ENCODE measurements at places on chromosomes 4 and X. TPM values are rescaled to one million over a fixed set of nuclear protein-coding genes. Genes with fewer than 3 reads are reported as not detected.

GRCh38 chr4:52954560-52955170, 92.5 kb downstream of the RASL11B start:
- H3K4me3 ChIP-seq: no peak overlapping the region
- H3K36me3 ChIP-seq: no peaks in the 10 kb centered on the region
- H3K27me3 ChIP-seq: no peaks in the 10 kb centered on the region
- no peak overlapping the region for H3K27ac ChIP-seq

GRCh38 chrX:15274946-15275345, 5.1 kb upstream of the ASB9 start:
- no peak overlapping the region for H3K4me3 ChIP-seq
- no peak overlapping the region for H3K27ac ChIP-seq
- H3K36me3 ChIP-seq: no peaks in the 10 kb centered on the region
- H3K27me3 ChIP-seq: no peaks in the 10 kb centered on the region

- no peak overlapping the region for H3K27ac ChIP-seq
- H3K36me3 ChIP-seq: no peaks in the 10 kb centered on the region
- peaks cover 15% of the 10 kb centered on the region for H3K4me1 ChIP-seq
- DNase-seq: no peak
- no peaks in the 10 kb centered on the region for H3K27me3 ChIP-seq
- H3K4me3 ChIP-seq: no peak overlapping the region
These were observed 1.6 kb upstream of the ARHGAP10 start for GRCh38 chr4:147730333-147730732.

DNA sequence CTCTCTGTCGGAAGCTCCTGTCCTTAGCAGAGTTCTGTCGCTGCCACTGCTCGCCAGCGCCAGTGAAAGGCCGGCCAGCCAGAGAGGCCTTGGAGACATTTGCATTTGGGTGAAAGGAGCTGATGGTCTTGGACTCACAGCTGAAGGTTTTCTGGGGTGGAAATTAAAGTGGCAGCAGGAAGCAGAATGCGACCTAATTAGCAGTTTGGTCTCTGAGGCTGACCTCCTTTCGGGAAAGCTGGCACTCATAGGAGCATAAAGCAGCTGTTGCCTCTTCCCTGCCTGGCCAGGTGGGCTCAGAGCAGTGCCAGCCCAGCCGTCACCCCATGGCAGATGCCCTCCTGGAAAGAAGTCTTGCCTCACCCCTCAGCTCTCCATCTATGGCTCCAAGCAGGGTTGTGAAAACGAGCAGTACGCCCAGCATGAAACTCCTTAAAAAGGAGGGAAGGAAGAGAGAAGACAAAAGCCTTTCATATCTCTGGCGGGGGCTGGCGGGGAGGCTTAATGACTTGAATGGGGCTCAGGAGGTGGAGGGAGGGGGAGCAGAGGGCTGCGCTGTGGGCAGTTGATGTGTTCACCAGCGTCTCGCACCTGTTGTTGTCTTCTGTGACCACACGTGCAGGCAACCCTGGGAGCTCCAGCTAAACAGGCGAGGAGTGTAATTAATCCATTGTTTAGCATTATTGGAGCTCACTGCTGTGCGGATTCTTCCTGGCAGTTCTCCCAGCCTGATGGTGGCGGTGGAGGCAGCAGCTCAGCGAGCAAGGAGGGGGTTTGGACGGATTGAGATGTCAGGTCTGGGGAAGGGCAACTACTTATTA, 264.0 kb downstream of the MID1IP1 start:
- no peak for DNase-seq
- H3K27ac ChIP-seq: no peak overlapping the region
- H3K27me3 ChIP-seq: no peaks in the 10 kb centered on the region
- no peaks in the 10 kb centered on the region for H3K36me3 ChIP-seq
- H3K4me3 ChIP-seq: no peak overlapping the region

- H3K27ac ChIP-seq: no peak overlapping the region
- no peaks in the 10 kb centered on the region for H3K27me3 ChIP-seq
- no peaks in the 10 kb centered on the region for H3K36me3 ChIP-seq
- H3K4me3 ChIP-seq: no peak overlapping the region
- no peak for DNase-seq
- H3K4me1 ChIP-seq: no peaks in the 10 kb centered on the region
These were observed 11.7 kb downstream of the CTAG1B start for GRCh38 chrX:154607370-154607769.

DNA sequence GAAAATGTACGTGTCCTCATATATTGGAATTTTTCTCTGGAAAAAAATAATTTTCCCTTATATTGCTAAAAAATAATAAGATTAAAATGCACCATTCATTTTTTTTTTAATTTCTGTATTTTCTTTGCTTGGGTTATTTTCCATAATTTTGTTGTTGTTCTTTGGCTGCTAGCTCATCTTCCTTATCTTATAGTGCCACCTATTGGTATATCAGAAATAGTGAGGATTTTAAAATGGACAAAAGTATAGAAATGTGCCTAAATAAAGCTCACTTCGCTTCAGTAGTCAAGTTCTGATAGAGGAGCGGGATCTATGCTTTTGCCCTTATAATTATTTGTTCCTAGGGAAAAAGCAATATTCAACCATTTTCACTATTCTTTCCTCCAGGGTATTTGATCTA, 134.8 kb downstream of the NAP1L3 start:
- peak; percentile 52 for DNase-seq
- H3K36me3 ChIP-seq: no peaks in the 10 kb centered on the region
- no peaks in the 10 kb centered on the region for H3K27me3 ChIP-seq
- no peak overlapping the region for H3K27ac ChIP-seq

DNA sequence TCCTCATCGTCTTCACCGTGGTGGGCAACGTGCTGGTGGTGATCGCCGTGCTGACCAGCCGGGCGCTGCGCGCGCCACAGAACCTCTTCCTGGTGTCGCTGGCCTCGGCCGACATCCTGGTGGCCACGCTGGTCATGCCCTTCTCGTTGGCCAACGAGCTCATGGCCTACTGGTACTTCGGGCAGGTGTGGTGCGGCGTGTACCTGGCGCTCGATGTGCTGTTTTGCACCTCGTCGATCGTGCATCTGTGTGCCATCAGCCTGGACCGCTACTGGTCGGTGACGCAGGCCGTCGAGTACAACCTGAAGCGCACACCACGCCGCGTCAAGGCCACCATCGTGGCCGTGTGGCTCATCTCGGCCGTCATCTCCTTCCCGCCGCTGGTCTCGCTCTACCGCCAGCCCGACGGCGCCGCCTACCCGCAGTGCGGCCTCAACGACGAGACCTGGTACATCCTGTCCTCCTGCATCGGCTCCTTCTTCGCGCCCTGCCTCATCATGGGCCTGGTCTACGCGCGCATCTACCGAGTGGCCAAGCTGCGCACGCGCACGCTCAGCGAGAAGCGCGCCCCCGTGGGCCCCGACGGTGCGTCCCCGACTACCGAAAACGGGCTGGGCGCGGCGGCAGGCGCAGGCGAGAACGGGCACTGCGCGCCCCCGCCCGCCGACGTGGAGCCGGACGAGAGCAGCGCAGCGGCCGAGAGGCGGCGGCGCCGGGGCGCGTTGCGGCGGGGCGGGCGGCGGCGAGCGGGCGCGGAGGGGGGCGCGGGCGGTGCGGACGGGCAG, 792 bp downstream of the ADRA2C start:
- H3K4me1 ChIP-seq: no peaks in the 10 kb centered on the region
- H3K36me3 ChIP-seq: no peaks in the 10 kb centered on the region
- H3K27me3 ChIP-seq: no peaks in the 10 kb centered on the region
- no peak for DNase-seq
- H3K4me3 ChIP-seq: no peak overlapping the region

Gene SPANXN4
- total RNA-seq: not detected

- H3K36me3 ChIP-seq: no peaks in the 10 kb centered on the region
- DNase-seq: peak; percentile 57
- H3K4me3 ChIP-seq: no peak overlapping the region
- H3K27me3 ChIP-seq: no peaks in the 10 kb centered on the region
These were observed 22.0 kb downstream of the CXCL8 start for GRCh38 chr4:73762409-73762808.

GRCh38 chr4:119517361-119518229, 111.0 kb downstream of the PDE5A start:
- H3K36me3 ChIP-seq: peaks cover 4% of the 10 kb centered on the region
- no peak for DNase-seq
- no peaks in the 10 kb centered on the region for H3K4me1 ChIP-seq
- no peak overlapping the region for H3K4me3 ChIP-seq
- H3K27me3 ChIP-seq: no peaks in the 10 kb centered on the region

Gene ZNF630
- 3.7 TPM for total RNA-seq

Gene GPR143
- total RNA-seq: not detected

Gene WAS
- 63.4 TPM for total RNA-seq

Gene TLR2
- not detected for total RNA-seq

All from Karpas-422 (cell line).